Dorsolateral prefrontal cortex (tissue), 122 donors: ENCODE measurements at places on chromosomes 6 and 20.

DNA sequence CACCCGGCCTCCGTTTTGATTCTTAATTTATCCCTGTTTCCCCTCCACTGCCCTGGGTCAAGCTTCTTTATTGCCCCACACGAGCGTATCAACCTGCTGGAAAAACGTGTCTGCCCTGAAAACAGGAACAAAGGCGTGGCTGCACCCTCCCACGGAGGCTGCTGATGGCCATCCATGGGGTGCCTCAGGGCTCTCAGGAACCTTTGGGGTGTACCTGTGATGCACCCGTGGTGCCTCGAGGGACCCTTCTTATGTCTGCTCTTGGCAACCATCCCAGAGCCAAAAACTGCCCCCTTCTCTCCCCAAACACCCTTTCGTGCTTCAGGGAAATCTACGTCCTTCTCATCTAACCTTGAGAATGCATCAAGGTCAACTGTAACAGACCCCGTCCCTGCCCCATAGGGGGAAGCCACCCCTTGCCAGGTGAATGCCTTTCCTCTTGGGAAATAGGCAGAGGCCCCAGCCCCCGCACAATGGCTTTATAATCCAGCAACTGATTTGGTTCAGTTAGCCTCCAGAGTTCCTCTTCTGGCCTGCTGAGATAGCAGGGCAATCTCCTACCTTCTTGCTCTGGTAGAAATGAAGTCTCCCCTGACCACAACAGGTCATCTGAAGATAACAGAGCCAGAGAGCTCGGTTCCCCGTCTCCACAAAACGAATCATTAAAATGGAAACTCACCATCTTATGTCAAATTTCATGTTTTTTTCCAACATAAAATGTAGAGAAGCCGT, 29.4 kb downstream of the PSMG4 start:
- peak; percentile 23 for DNase-seq

DNA sequence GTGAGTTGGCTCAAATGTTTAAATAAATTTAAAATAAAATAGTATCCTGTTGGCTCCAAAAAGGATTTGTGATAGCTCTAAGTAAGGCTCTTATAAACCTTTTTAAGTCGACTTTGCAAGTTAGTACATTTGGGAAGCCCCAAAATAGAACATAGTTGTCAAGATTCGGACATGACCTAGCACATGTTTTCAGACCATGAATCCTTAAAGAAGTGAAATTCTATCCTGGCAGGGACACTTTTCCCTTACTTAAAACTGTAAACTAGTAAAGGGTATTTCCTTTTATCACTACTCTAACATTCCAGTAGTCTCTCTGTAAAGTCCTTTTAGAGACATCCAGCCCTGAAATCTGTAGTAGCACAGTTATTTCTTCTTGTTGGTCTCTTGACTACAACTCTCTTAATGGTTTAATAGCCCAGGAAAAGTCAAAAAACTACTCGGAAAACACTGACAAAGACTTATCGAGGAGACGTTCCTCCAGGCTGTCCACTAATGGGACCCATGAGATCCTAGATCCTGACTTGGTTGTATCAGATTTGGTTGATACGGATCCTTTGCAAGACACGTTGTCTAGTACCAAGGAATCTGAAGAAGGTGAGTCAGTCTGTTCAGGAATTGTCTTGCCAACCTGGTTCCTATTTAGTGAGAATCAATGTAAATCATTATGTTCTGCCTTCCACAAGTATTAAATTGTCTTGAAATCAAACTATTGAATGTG, 83.6 kb downstream of the SCAND1 start:
- DNase-seq, result no peak

DNA sequence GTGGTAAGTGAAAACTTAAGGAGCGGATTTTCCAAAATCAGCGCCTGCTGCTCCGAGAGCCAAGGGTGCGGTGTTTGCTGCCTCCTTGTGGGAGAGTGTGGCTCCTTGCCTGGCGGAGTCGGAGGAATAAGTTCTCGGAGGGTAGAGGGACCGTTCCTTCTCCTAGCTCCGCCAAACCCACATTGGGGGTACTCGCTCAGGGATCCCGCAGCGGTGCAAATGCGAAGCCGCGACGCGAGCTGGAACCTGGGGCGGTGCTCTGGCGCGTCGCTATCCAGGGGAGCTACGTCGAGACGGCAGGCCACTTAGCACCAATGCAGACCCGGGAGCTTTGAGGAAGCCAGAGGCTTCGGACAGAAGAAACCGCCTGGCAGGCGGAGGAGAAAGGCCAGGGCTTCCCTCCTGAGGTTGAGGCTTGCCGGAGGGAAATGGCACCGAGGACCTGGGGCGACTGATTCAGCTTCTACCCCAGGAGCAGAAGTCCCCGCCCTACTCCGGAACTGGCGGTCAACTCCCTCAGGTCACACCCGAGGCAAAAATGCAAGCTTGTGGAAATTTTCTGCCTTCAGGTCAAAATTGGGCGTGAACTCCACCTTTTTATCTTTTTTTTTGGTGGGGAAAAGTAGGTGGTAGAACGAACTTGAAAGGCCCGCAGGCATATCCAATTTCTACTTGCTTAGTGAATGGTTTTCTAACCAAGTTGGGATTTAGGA, 5.7 kb upstream of the DDX43 start:
- peak; percentile 67 for DNase-seq

- DNase-seq, result no peak
These were observed 60.5 kb downstream of the GJA10 start for GRCh38 chr6:89954721-89955148.

DNA sequence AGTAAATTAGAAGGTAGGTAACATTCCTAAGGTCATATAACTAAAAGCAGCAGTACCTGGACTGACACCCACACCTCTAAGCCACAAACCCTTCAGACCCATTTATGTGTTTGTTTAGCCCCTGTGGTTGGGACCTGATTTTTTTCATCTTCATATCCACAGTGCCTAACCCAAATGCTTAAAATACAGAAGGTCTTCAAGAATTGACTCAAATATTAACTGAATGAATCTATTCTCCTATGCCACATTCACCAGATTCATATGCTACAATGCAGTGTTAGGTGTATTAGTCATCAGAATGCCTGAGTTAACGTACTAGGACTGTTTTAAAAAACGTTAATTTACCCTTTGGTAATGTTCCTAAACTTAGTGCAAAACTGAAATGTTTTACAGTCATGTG, 124.8 kb downstream of the AHI1 start:
- DNase-seq, result no peak

DNA sequence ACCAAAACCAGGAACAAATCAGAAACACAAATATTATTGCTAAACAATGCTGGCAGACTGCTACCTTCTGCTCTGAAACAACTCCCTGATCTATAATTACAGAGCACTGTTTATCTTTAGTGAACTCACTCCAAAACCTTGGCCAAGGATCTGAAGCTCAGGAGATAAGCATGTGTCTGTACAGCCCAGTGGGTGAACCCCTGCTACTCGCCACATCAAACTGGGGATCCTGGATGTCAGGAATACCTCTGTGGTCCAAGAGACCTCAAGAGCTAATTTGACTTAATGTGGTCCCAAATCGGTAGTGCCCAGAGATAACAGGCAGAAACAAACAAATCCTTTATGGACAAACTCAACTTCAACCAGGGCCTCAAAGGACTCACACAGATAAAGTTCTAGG, 381.8 kb downstream of the KIF16B start:
- DNase-seq, result no peak

DNA sequence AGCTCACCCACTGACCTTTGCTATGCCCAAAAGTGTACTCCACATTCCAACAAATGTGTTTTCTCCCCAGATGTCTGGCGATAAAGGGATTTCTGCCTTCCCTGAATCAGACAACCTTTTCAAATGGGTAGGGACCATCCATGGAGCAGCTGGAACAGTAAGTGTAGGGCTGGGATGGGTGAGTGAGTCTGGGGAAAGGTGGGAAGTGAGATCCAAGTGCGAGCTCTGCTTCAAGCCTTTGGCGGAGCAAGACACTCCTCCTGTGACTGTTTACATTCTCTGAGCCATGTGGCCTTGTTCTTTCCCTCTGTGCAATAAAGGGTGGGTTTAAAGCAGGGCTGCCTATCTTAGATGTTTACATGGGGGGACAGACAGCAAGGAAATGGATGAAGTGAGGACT, 1.9 kb downstream of the UBE2C start:
- no peak for DNase-seq
